ENCODE measurements at places on chromosomes 4 and X. TPM values are rescaled to one million over a fixed set of nuclear protein-coding genes. Genes with fewer than 3 reads are reported as not detected.
A peak's percentile ranks its signal among the peaks of the same experiment; 100 is the strongest.

PFKFB1 gene
- total RNA-seq: not detected

DNA sequence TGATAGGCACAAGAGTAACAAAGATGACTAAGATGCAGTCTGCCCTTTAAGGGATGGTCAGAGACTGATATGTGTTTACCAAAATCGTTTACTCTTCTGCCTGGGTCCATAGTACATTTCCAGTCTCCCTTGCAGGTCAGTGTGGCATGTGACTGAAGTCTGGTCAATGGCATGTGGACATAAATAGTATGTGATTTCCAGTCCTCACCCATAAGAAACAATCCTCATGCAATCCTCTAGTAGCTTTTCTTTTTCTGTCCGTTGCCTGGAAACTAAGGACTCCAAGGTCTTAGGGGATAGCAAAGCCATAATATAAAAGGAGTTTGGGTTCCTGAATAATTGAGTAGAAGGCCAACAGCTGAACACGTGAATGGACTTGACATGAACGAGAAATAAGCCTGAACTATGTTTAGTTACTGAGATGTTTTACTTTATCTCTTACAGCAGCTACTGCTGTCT lies 1.1 kb downstream of the SLC9B2 start:
- DNase-seq: peak; percentile 24

DNA sequence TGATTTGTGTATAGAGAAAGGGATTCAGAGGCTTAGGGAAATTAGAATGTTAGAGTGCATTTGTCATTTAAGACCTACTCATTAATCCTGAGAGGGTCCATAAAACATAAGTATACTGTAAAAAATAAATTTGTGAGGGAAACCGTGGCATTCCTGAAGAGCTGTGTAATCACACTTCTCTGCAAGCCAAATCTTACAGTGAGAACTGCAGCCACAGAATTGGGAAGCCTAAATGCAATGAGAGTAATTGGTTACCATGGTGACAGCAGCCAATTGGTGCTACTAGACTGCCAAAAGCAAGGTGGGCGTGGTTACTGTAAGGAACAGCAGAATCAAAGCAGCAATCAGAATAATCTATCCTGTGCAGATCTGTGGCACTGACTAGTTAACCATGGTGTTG lies 345.2 kb upstream of the GRID2 start:
- DNase-seq: no peak

GRCh38 chr4:87042986-87043820 lies 108.4 kb downstream of the AFF1 start:
- no peak for DNase-seq

- peak; percentile 62 for DNase-seq
These were observed at the start of gene MGARP for GRCh38 chr4:139279760-139280620. MGARP (minus strand) TSS chr4:139280225; CDS start chr4:139280158, 67 bp downstream.

ZNF185 gene
- total RNA-seq: 6.5 TPM

DNA sequence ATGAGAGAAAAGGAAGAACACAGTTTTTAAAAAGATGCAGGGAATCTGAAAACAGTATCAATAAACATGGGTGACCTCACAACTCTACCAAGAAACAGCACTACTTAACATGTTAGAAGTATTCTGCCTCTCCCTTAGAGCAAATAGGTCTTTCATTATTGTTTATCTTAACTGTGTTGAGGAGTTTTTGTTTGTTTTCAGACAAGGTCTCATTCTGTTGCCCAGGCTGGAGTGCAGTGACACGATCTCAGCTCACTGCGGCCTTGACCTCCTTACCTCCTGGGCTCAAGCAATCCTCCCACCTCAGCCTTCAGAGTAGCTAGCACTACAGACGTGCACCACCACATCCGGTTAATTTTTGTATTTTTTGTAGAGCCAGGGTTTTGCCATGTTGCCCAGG lies 165.3 kb upstream of the PRDX4 start:
- DNase-seq: peak; percentile 32

DNA sequence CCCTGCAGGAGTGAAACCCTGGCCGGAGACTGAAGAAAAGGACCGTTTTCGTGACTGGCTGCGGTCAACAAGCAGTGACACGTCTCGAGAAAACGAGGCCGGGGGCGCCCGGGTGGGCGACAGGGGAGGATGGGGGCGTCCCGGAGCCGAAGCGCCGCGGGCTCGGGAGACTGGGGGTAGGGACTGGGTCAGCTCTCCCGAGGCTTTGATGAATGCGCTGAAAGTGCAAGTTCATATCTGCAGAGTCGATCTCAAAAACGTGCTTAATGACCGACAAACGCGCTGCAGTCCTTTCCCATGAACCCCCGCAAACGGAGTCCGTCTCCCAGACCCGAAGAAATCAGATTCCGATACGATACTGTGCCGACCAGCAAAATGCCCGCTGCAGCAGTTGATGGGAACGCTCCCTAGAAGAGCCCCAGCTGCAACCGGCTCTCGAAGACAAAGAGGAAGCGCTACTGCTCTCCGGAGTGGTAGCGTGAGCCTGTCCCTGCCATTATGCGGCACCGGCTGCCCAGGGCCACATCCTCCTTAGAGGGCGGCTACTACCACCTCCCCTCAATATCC lies 806 bp upstream of the CD99L2 start:
- peak; percentile 53 for DNase-seq

GRCh38 chr4:114734594-114734993 lies 136.0 kb downstream of the UGT8 start:
- no peak for DNase-seq

DNA sequence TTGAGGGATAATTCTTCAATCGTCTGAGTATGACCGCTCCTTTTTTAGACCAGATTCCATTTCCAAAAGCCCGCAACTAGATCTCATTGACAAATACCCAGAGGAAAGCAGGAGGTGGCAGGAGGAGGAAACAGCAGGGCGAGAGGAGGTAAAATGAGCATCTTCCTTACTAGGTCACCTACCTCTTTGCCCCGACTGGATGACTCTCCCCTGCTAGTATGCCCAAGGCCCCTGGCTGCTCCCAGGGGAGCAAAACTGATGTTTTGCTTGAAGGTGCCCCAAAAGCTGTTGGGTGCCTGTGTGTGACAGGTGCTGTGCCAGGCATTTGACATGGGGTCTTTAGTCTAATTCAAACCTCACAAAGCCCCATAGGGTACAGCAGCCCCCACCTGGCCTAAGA lies 48.9 kb downstream of the C4orf50 start:
- no peak for DNase-seq

GRCh38 chrX:97984641-97985040 lies 1100.9 kb downstream of the RPA4 start:
- no peak for DNase-seq

DNA sequence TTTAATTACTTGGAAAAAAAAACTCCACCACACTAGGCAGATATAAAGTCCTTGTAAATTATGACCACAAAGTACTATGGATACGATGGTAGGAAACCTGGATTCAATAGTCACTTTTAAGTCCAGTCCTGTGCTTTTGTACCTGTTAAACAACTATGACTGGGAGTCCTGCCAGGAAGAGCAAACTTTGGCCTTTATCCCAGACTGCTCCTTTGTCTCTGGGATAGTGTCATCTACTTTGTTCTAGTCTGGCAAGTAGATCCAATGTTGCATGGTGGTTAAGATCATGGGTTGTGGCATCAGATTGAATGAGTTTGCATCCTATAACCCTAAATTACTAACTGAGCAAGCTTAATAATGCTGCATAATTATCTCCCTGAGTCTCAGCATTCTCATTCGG lies 175.3 kb upstream of the FGF13 start:
- DNase-seq: no peak

DNA sequence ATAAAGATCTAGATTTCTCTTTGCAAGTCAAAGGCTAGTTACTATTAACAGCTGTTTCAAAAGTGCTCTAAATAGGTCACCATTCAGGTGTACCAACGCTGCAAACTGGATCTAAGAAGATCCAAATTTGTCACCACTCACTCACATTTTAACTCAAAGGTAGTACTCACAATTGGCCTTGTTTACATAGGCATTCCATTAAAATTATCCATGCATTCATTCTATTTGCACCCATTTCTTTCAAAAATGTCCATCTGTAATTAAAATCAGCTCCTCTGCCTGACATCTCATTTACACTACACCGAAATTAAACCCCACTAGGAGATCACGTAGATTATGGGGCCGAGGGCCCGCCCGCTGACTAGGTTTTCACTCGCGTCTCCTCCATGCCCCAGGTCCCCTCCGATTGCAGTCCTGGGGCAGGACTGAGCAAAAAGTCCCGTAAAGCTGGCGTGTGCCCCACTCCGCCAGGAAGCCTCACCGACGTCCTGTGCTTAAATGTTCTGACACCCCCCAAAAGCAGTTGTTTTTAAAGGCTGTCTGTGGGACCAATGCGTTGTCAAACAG lies 1.3 kb upstream of the ING2 start:
- DNase-seq: no peak

GRCh38 chr4:118367872-118368271 lies 15.1 kb upstream of the PRSS12 start:
- DNase-seq: no peak

GRCh38 chr4:56857601-56858309 lies 36.3 kb upstream of the SPINK2 start:
- DNase-seq: no peak

GRCh38 chr4:106032851-106033286 lies 137.6 kb downstream of the NPNT start:
- no peak for DNase-seq

ADH7 gene
- 1.3 TPM for total RNA-seq

DNA sequence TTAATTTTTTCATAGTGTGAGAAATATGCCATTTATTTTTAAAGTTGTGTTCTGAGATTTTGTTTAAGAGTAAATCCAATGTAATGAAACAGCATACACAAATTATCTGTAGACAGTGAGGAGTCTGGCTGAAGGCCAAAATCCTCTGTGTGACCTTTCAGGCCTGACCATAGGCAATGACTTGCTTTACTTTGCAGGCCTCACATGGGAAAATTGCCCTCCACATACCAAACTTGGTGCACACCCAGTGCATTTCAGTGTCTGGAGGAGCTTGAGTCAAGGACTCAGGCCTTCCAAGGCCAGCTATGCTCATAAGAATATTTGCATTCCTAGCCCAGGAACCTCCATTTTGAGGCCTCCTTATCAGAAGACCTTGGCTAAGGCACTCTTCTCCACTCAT lies 430.1 kb downstream of the GABRG1 start:
- DNase-seq: peak; percentile 27

GRXCR1 gene
- total RNA-seq: not detected

DNA sequence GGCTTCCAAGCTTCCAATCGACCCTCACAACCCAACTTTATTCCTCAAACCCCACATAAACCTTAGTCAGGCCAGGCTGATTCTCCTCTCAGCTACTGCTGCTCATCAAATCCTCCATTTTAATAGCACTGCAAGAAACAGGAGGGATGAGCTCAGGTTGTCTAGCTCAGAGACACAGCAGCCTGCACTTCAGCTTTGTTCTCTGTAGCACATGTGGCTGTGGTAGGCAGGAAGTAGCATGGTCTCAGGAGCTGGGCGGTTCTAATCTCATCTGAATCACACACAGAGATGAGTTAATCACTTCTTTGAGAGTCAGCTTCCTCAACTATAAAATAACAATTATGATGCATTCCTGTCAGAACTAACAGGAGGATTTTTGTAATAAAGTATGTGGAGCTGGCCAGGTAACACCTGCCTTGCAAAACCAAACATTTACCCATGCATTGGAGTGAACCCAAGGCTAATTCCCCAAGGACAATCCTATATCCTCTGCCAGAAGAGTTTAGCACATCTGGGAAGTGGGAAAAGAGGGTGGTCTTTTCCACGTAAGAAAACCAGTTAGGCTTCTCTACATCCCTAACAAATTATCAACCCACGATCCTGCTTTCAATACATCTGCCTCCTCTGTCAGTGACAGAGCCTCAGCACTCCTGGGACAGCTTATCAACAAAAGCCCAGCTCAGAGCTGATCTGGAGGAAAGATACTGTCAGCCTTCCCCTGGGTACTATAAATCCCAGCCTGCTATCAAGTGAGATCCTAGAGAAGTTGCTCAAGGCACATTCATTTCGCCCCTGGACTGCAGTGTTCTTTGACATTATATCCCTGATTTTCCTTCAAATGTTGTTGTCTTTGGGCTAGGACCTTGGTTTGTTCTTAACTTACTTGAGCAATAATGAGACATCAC lies 32.8 kb downstream of the ELOVL6 start:
- no peak for DNase-seq

DNA sequence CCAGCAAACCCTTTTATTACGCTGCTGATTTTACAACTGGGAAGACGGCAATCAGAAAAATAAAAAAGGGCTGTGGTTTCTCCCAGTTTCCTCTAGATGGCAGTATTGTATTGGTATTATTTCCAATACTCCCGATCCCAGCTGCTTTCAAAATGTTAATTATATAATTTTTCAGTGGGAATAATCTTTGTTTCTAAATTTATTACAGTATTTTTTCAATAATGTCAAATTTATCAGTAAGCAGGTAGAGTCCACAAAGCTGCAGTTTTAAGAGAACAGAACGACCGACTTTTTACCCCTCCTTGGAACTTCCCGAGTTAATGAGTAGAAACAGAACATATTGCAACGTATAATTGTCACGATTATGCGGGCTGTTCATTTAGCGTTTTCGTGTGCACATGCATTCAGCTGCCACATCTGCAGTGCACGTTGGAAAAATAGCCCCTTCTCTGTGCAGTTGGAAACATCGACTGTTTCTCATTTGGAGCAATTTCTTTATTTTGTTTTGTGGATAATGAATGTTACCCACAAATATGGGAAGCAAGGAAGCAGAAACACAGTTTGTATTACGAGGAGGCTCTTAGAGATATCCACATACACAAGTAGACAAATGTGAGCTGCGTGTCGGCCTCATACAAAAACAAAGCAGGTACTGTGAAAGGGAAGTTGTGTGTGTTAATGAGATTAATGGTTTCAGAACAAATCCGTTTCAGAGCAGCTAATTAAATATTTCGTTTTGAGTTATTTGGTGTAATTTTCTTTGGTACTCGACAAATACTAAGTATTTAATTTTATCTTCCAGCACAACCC lies 188.0 kb downstream of the STIM2 start:
- DNase-seq: no peak

- DNase-seq: no peak
These were observed 164.3 kb downstream of the PDHA2 start for GRCh38 chr4:96003951-96004740.

MRFAP1L1 gene
- 41.7 TPM for total RNA-seq

DNA sequence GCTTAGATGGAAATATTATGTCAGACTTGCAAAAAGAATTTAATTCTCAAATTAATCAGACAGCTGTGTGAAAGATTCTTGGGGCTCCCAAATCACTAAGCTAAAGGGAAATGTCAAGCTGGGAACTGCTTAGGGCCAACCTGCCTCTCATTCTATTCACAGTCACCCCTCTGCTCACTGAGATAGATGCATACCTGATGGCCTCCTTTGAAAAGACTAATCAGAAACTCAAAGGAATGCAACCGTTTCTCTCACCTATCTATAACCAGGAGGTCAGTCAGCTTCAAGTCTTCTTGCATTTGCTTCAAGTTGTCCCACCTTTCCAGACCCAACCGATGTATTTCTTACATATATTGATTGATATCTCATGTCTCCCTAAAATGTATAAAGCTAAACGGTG lies 882.7 kb downstream of the CENPC start:
- no peak for DNase-seq

DNA sequence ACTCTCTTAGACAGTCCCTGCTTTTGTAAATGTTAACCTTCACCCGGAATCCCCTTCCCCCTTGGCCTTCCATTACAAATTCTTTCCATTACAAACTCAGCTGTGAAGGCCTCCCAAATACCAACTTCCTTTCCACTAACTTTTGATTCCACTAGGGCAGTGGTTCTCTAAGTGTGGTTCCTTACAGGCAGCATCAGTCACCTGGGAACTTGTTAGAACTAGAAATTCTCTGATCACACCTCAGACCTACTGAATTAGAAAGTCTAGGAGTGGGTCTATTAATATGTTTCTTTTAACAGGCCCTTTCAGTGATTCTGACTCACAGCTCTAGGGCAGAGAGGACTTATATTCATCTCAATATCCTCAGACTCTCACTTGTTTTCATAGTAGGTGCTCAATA lies 19.0 kb upstream of the MRPL1 start:
- no peak for DNase-seq
